Effector memory CD8-positive, alpha-beta T cell (primary cell): ENCODE measurements at places on chromosomes 12 and 14.

DNA sequence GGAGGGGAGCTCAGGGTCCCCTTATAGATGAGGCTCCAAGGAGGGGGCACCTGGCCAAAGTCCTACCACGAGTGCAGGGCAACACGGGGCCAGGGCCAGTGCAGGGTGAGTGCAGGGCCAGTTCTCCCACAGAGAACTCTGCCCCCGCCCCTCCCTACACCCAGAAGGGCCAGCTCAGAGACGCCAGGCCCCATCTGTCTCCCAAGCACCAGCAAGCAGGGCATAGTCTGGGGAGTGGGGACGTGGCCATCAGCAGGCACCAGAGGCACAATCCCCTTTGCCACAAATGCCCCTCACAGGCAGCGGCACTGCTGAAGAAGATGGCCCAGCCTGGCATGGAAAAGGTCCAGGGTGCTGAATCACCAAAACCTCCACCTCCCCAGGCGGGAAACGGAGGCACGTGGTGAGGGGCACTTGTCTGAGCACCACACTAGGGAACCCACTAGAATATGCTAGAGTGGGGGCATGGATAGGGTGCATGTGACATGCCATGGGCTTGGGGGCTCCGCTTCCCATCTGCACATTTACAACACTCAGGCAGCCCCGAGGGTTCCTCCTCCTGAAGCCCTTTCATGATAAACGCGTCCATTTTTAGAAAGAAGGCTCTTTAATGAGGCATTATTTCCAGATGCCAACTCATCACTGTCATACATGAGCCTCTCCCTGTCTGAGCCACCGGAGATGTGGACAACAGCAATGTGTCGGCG is 17.8 kb downstream of the CCDC85C start:
- no peak for DNase-seq

GRCh38 chr12:110039085-110039807 is 9.1 kb downstream of the C12orf76 start:
- no peak for DNase-seq

GRCh38 chr12:129762436-129762835 is 141.4 kb downstream of the TMEM132D start:
- no peak for DNase-seq

DNA sequence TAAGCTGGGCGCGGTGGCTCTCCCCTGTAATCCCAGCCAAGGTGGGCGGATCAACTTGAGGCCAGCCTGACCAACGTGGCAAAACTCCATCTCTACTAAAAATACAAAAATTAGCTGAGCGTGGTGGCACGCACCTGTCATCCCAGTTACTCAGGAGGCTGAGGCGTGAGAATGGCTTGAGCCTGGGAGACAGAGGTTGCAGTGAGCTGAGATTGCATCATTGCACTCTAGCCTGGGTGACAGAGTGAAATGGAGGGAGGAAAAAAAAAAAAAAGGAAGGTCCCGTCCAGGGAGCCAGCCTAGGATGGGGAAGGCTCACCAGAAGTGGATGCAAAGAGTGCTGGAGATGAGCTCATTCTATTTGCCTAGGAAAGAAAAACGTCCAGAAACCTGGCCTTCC is 1.9 kb upstream of the CD27 start:
- DNase-seq = no peak

DNA sequence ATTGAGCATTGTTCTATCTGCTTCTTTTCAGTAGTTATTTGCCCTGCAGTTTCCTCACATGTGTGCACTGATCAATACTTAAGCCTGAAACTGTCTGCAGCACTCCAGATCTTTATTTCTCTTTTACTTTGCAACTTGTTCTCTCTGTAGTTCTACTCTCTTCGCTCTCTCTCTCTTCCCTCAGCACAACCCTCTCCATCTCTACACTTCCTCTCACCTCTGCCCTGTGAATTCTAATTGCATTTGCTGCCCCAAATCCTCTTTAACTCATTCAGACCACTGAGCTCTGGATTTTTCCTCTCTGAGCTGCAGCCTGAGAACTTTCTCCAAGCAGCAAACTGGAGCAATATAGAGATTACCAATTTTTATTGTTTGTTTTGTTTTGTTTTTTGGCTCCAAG is 1035.5 kb downstream of the FSCB start:
- DNase-seq = no peak

DNA sequence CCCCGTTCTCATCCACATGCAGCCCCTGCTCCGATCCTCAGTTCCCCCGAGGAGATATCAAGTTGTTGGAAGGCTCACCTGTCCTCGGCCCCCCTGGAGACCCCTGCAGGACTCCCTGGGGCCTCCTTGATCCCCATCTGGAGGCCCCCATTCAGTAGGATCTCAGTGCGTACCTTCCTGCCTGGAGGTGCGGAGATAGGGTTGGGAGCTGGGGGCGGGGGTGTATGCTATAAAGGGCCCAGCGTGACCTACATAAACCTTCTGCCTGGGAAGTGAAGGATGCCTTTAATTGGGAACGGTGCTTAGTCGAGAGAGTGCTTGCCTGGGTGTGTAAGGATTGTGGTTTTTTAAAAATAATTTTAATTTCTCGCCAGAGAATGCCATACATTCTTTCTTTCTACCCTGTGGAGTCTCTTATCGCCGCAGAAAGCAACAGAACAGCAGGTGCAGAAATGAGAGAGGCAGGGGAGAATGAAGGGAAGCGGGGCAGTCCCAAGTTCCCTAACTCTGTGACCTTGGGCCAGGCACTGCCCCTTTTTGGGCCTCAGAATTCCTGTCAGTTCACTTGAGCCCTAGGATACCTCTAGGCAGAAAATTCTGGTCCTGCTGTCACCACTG is 153.7 kb downstream of the TSPAN9 start:
- DNase-seq = no peak

GRCh38 chr12:115570069-115570777 is 707.3 kb downstream of the MED13L start:
- no peak for DNase-seq

DNA sequence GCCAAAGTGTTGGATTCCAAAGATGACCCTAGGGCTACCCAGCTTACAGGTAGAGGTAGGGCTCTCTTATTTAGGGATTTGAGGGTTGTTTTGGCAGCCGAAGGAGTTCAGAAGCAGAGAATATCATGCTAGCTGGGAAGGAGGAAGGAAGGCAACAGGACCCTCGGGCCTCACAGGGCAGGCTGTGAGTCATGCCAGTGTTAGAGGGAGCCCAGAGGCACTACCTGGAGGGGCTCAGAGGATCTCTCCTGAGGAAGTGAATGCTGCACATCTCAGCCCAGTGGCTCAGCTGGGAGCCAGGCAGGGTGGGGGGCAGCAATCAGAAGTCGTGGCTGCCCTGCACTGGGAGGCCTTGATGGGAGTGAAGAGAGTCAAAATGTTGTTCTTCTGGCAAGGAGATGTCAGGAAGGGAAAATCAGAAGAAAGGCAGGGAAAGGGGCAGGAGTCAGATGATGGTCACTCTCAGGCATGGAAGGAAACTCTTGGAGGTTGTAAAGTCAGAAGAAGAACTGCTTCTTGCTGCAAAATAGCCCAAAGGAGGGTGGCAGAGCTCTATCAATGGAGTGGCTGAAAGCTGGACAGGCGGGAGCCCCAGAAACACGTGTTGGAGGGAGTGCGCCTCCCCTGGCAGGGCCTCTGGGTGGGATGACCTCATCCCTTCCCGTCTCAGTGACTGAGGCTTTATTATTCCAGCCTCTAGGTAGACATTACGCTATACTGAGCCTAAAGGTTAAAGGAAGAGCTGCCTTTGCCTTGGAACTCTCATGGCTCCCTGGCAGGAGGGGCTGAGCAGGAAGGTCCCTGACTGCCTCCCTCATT is 141.3 kb downstream of the SMOC1 start:
- no peak for DNase-seq

DNA sequence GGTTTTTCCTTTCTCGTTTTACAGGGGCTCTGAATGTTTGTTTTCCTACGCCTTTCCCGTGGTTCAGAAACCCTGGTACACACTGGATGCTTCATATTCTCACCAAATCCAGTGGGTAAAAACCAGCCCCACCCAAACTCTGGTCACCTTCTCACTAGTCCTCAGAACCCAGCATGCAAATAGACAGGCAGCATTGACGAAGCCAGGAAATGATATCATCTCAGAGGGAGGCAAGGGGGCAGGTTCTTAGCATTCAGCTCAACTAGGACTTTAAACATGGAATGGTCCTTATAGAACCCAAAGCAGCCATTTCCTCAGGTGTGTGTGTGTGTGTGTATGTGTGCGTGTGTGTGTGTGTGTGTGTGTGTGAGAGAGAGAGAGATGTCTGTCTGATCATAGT is 142.0 kb downstream of the KCNK10 start:
- DNase-seq = no peak

GRCh38 chr12:55830601-55831446 is 1.4 kb upstream of the DNAJC14 start:
- peak; percentile 25 for DNase-seq

- DNase-seq = no peak
Observed at GRCh38 chr12:88952562-88952942, 372.3 kb upstream of the KITLG start.

DNA sequence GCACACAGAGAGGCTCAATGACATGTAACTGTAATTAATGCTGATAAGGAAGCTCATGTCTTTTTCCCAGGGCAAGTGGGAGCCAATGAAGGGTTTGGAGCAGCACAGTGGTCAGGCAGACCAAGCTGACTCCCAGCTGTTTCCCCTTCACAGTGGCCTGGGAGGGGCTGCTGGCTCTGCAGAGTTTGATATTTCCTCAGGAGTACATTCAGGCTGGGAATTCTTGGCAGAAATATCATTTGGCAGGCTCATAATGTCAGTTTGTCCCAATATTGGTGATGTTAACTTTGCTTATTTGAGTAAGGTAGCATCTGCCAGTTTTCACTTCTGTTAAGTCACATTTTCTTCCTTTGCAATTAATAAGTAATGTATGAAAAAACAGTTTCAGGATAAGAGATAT is 247.0 kb downstream of the EMP1 start:
- no peak for DNase-seq

GRCh38 chr14:61893371-61893940 is 131.2 kb downstream of the SNAPC1 start:
- DNase-seq = no peak

DNA sequence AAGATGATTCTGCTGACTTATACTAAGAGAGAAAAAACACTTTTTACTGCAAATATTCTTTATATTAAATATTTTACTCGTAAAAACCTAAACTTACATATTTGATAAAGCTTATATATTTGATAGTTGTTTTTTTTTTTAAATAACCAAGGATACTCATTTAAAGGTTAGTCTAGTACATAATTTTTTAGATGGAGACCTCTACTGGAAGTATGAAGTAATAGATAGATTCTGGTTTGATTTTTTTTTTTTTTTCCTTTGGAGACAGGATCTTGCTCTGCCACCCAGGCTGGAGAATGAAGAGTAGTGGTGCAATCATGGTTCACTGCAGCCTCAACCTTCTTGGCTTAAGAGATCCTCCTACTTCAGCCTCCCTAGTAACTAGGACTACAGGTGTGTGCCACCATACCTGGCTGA is 16.4 kb downstream of the ARID2 start:
- no peak for DNase-seq

GRCh38 chr12:109760930-109761921 is 47.6 kb downstream of the FAM222A start:
- no peak for DNase-seq

GRCh38 chr14:51867741-51868140 is 7.3 kb downstream of the GNG2 start:
- DNase-seq = no peak
